ENCODE measurements at places on chromosomes 7 and 10.

- no peak for DNase-seq
These were observed 20.7 kb upstream of the GRID1 start for GRCh38 chr10:86387178-86387794.

DNA sequence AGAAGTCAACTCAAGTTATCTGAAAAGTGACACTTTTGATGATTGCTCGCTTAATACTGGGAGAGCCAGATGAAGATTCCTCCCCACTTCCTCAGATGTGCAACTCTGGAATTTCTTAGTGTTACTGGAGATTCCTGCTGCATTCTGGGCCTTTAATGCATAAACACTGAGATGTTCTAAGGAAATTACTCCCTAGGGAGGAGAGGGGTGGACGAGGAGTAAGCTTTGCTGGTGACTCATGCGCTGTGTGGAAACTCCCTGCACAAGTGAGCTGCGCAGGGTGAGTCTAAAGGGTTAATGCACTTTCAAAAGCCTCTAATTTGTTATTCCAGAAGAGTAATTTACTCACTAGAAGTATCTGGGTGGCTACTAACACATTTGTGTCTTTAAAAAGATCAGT is 46.3 kb downstream of the EGFR start:
- DNase-seq = peak; percentile 58

- DNase-seq = no peak
These were observed 135.2 kb upstream of the DLX6 start for GRCh38 chr7:96870185-96870584.

- no peak for DNase-seq
These were observed 340.9 kb upstream of the CHRM2 start for GRCh38 chr7:136527554-136527953.

- no peak for DNase-seq
These were observed 264.4 kb downstream of the TNS3 start for GRCh38 chr7:47317487-47317886.

GRCh38 chr7:157977717-157978496 is 609.7 kb downstream of the PTPRN2 start:
- peak; percentile 41 for DNase-seq

DNA sequence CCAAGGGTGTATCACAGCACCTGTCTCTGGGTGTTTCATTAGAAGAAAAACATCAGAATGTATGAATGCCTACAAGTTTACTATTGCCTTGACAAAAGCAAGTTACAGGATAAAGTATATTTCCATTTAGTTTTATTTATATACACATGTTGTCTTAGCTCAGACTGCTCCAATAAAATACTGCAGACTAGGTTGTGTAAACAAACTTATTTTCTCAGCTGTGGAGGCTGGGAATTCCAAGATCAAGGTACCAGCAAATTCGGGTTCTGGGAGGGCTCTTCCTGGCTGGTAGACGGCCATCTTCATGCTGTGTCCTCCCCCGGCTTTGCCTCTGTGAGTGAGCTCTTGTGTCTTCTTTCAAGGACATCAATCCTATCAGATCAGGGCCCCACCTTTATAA is 77.1 kb upstream of the UNC5B start:
- DNase-seq = no peak

DNA sequence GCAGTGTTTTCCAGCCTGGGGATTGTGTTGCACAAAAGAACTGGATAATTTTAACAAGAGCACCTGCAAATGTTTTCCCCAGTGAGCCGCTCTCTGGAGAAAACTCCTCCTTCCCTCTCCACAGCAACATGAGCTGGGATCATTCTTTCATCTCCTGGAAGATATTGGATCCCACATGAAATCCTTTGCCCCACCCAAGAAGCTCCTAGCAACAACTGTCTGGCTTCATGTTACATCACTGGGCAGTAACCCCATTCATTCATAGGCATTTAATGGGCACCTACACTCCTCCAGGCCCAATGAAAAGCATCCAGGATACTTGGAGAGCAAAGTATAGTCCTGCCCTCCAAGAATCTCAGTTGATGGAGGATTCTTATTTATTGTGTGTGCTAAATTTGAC is 27.2 kb downstream of the LSM5 start:
- no peak for DNase-seq

- DNase-seq = no peak
These were observed 10.5 kb upstream of the CRPPA start for GRCh38 chr7:16431646-16432424.

GRCh38 chr10:114902151-114902550 is 35.8 kb upstream of the TRUB1 start:
- no peak for DNase-seq

GRCh38 chr10:47336387-47337134 is 11.6 kb upstream of the RBP3 start:
- DNase-seq = peak; percentile 31

DNA sequence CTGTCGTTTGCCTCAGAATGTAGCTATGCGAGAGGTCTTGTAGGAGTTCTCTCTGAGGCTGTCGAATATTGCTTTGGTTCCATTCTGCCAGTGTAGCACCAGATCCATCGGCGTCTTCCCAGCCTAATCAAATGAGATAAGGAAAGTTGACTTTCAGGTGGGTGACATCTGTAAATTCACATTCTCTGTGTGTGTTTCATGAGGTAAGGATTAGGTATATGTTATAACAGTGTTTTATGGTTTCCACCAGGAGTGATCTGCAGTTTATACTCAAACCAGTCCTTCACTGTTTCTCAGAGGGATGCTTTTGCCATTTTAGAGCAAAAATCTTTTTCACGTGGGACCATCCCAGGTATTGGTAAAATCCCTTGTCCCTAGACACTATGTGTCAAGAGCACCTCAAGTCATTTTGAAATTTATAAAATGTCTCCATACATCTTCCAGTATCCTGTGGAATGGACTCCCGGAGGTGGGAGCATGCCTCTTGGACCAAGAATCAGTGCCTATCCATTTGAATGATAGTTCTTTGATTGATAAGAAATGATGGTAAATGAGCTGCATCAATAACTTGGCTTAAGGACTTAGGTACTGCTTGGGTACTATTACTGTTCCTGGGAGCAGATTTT is 7.9 kb downstream of the ANKRD1 start:
- DNase-seq = no peak

GRCh38 chr7:15915686-15916293 is 229.3 kb upstream of the MEOX2 start:
- no peak for DNase-seq

DNA sequence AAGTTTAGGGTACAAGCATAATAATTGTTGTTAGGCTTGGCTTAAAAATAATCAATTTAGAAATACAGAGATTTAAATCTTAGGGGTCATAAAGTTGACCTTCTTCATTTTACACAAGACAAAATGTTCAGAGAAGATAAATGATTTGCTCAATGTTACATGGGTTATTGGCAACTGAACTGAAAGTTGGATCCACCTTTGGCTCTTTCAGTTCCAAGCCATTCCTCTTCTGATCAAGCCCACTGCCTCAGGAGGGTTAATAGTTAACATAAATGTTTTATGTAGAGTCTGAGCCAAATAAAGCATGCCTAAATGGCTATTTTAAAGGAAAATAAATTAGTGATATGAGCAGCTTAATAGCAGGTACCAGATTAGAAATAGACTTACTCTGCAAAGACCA is 79.1 kb upstream of the RHOBTB1 start:
- no peak for DNase-seq

DNA sequence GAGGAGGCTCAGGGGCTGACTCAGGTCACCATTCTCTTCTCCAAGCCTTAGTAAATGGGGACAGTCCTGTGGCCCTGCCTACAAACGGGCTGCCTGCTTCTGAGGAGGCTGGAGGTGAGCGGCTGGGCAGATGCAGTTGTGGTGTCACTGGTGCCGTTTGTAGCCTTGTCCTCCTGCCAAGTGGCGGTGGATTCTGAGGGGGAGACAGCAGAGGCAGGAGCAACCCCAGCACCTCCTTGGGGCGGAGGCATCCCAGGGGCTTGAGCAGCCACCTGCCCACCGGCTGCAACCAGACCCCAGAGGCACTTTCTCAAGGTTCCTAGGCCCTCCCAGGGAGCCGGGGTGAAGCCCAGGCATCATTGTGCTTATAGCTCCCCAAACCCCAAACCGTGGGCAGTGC is 112.5 kb downstream of the ZMIZ1 start:
- no peak for DNase-seq

DNA sequence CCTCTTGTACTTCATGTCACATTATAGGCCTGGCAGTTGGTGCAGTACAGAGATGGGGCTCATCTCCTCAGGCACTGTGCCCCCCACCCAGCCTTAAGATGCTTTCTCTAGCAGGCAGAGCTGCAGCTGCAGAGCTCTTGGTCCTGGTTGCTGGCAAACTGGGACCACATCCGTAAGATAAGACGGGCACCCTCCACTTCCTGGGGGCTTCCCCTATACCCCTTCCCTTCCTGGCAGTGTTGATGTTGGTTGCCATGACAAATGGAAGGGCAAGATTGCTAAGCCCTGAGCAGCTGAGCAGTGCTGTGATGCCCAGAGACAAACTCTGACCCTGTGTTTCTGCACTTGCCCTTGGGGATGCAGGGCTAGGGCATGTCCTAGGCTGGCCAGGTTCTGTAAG is 103.4 kb upstream of the ANLN start:
- DNase-seq = no peak

- no peak for DNase-seq
These were observed 14.9 kb upstream of the COL13A1 start for GRCh38 chr10:69786791-69787190.

- no peak for DNase-seq
These were observed 84.5 kb downstream of the FAM241B start for GRCh38 chr10:69714572-69714971.

- DNase-seq = no peak
These were observed 43.6 kb downstream of the CCSER2 start for GRCh38 chr10:84371944-84372343.

DNA sequence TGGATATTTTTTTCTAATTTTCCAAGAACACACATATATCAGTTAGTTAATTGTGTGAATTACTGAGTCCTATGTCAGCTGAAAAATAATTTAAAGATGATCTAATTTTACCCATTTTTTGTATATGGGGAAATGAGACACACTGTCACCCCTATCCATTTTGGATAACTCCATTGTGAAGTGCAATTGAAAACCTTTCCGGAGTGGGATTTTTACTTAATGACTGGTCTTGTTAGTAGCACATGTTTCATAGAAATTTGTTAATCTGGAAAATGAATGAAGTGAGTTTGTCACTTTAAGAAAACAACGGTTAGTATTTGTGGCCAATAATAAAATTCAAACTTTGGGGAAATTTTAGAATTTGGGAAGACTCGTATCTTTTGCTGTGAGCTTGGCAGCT is 2.0 kb downstream of the GARS1 start:
- DNase-seq = no peak

DNA sequence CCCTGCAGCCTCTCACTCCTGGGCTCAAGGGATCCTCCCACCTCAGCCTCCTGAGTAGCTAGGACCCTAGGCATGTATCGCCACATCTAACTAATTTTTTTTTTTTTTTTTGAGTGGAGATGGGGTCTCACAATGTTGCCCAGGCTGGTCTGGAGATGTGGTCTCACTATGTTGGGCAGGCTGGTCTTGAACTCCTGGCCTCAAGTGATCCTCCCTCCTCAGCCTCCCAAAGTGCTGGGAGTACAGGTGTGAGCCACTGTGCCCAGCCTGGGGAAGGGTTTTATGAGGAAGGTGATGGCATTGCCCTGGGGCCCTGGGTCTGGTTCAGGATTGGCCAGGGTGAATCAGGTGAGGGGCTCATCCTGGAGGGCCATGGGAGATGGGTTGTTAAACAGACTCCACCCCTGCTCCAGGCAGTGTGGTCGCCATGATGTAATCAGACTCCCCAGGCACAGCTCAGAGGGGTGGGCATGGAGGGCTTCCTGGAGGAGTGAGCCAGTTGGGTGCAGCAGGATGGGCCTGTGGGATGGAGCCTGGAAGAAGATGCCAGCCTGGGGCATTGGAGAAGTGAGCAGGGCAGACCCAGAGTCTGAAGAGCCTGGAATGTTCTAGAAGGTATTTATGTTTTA is 82.7 kb downstream of the MYL10 start:
- peak; percentile 9 for DNase-seq

- peak; percentile 28 for DNase-seq
These were observed 608 bp downstream of the HHEX start for GRCh38 chr10:92690211-92690914.

- no peak for DNase-seq
These were observed 15.8 kb upstream of the SLF2 start for GRCh38 chr10:100896876-100897461.

- DNase-seq = no peak
These were observed 13.9 kb upstream of the ABCC2 start for GRCh38 chr10:99768556-99768955.

DNA sequence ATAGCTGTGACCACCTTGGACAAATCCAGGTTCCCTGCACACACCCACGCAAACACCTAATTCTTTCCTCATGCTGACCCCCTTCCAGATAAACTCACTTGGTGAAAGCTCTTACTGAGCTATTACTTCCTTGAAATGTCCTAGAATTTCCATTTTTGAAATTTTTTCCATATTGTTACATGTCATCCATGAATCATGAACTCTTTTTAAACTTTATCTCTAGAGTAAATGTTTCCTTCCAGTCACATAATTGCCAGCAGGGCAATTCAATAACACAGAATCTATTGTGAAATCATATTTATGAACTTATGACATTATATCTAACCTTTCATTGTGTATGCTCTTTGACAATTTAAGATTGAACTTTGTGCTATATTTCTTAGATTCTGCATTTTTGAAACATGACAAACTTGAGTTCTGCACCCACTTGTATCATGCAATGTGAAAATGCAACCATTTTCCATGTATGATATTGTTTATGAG is 26.8 kb upstream of the FGL2 start:
- no peak for DNase-seq

DNA sequence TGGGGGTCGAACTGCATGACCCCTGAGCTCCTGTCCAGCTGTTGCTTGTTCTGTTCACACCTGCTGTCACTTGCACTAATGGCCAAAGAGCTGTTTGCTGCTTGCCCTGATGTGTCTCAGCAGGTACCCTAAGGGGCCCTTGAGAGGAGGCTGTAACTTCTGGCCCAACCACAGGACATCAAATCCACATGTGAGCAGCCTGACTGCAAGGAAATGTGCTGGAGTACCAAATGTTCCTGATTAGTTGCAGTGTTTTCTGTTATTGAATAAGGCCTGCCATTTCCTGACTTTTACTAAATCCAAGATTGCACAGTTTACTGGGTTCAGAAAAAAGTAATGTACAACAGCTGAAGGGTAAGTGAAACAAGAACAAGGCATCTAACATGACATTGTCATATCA is 91.7 kb upstream of the IL6 start:
- no peak for DNase-seq

Measured in tibial artery (tissue), 4 donors.